ENCODE measurements at places on chromosomes 16 and 17.

DNA sequence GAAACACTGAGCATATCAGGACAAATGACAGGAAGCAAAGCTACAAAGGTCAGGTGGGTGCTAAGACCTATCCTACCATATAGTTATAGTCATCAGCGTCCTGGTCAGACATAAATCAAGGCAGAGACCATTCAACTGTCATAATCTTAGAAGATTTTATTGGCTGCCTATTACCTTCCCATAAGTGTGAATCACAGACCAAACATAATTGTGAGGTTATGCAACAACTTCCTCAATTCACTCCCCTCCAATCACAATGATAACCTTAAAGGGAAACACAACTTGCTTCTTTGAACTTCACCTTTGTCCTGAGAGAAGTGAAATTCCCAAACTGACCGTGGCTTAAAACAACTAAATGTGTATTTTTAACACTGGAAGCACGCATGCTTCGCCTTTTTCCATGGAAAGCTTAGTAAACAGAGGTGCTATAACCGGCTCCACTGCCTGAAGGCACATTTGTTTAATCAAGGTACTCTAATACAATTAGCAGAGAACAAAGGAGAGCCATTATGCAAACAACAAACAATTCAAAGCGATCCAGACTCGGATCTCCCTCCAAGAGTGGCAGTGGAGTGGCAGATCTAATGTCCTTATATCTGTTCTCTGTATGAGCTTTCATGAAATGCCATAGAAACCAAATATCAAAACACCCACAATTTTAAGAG, 84.9 kb downstream of the TMEM114 start:
- DNase-seq: no peak

GRCh38 chr17:43479948-43480347, 3.8 kb upstream of the DHX8 start:
- no peak for DNase-seq

GRCh38 chr17:83155128-83156121, 76.0 kb downstream of the METRNL start:
- peak; percentile 66 for DNase-seq

DNA sequence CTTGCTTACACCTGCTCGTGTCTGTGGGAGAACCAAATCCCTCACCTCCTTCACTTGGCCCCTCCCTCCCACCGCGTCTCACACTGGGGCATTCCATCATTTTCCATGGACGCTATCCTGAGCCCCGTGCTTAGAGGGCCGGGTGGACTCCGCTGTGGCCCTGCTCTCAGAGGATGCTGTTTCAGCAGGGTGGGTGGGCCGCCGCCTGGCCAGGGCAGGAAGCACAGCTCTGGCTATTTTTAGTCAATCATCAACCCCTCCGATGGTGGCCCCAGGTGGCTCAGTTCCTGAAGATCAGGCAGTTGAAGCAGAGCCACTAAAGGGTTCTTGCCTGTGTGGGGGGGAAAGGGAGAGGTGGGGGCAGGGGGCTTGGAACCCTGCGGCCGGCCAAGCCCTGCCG, 230.3 kb downstream of the ENGASE start:
- no peak for DNase-seq

DNA sequence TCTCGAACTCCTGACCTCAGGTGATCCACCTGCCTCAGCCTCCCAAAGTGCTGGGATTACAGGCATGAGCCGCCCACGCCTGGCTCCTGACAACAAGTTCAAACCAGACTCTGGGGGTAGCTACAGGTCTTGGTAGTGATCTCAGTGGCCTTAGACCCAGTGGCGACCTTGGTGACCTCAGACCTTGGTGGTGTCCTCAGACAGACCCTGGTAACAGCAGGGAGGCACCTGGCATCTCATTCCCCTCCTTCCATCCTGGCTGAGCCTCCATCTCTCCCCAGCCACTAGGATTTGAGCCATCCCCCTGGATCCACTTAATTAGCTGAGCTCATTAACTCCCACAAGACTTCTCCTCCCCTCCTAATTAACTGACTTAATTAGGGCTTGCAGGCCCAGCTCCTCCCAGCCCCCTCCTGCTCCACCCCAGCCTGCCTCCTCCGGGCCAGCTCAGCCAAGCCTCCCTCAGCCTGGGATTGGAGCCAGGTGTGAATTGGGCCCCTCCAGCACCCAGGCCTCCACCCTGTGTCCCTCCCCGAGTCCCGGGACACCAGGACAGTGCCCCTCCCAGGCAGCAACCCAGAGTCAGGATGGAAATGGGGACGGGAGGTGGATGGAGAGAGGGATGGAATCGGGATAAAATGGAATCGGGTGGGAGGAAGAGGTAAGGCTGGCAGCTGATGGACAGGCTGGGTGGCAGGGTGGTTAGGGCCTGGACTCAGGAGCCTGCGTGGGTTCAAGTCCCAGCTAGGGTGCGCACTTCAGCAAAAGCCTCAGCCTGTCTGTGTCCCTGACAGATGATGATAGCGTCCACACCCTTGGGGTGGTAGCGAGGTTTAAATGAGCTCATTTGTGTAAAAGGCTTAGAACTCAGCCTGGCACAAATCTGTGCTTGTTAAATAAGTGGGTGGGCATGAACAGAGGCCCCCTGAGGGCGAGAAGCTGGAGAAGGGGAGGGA, 11.2 kb upstream of the SBK1 start:
- DNase-seq: no peak

DNA sequence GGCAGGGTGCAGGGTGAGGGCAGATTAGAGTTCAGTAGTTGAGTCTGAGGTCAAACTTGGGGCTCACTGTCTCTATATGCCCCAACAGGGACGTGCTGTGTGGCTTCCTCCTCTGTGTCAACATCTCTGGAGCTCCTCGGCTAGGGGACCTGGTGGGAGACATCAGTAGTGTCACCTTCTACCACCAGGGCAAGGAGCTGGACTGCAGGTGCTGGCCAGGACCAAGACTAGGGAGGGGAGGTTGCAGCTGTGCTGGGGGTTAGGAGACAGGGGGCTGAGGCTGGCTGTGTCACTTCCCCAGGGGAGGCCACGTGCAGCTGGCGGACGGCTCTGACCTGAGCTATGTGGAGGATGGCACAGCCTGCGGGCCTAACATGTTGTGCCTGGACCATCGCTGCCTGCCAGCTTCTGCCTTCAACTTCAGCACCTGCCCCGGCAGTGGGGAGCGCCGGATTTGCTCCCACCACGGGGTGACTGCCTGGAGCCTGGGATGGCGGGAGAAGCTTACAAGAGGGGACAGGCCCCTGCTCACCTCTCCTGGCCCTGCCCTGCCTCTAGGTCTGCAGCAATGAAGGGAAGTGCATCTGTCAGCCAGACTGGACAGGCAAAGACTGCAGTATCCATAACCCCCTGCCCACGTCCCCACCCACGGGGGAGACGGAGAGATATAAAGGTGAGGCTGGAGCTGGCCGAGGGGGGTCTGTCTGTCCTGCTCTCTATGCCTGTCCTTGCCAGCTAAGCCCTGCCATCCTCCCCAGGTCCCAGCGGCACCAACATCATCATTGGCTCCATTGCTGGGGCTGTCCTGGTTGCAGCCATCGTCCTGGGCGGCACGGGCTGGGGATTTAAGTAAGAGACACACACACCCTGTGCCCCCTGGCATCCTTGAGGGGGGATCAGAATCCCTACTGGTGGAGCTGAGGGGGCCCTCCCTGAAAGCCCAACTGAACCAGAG, 18.9 kb downstream of the ADAM11 start:
- no peak for DNase-seq

GRCh38 chr17:2414446-2415064, 13.7 kb upstream of the MNT start:
- DNase-seq: no peak

GRCh38 chr16:1119129-1119528, 23.1 kb upstream of the C1QTNF8 start:
- DNase-seq: no peak

GRCh38 chr16:29738514-29738913, 7.3 kb downstream of the C16orf54 start:
- no peak for DNase-seq

DNA sequence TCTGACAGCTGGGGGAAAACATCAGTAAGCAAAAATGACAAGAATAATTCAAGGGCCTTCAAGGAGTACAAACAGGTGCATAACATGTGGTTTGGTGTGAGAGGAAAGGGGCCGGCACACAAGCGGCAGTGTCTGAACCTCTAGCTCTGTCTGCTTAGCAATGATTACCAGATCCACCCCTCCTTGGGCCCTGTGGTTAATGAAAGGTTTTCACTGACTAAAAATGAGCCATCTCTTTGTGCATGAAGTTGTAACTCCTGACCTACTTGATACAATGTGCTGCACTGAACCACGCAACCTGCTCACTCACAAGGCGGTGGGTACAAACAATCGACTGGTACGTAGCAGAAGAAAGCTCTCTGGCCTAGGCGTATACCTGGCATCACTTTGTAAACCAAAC, 15.1 kb downstream of the FAM117A start:
- no peak for DNase-seq

- peak; percentile 78 for DNase-seq
Observed at GRCh38 chr16:69176033-69176800, 10.7 kb upstream of the SNTB2 start.

DNA sequence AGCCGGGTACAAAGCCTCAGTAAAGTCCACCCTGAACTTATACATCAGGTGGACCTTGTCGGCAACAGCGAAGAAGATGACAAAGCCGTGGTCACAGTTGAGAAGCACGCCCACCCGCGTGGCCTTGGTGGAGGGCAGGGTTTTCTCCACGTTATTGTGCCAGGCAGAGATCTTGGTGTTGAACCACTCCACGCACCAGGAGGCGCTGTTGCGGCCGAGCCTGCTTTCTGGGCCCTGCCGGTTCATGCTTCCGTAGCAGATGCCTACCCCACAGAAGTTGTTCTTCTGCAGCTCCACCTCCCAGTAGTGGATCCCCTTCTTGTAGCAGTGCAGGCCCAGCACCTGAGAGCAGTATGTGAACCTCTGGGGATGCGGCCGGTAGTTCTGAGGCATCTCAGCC, 22.1 kb downstream of the TRIM25 start:
- no peak for DNase-seq

DNA sequence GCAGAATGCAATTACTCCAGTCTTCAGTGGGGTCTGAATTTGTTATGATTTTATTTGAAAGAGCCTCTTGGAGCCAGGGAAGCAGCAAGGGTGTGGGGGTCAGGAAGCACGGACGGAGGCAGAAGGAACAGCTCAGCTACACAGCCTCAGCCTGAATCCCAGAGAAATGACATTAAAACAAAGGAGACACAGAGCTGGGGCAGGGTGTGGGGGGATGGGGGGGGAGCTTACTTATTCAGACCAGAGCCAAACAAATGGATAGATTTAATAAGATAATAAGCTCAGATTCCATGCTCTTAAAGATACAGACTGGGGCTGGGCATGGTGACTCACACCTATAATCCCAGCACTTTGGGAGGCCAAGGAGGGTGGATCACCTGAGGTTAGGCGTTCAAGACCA, 195.3 kb downstream of the ZNF423 start:
- DNase-seq: peak; percentile 19

DNA sequence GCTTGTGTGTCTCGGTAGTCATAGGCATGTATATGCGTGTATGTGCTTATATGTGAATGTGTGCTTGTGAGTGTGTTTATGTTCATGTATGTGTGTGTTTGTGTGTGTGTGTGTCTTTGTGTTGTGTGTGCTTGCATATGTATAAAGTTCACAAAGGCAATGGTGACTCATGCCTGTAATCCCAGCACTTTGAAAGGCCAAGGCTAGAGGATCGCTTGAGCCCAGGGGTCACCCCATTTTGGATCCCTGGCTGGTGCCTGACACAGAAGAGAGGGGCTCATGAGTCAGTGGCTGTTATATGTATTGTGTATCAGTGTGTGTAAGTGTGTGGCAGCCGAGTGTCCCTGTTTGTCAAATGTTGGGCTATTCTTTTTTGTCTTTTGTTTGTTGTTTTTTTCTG, 69.3 kb downstream of the ABCC1 start:
- no peak for DNase-seq

DNA sequence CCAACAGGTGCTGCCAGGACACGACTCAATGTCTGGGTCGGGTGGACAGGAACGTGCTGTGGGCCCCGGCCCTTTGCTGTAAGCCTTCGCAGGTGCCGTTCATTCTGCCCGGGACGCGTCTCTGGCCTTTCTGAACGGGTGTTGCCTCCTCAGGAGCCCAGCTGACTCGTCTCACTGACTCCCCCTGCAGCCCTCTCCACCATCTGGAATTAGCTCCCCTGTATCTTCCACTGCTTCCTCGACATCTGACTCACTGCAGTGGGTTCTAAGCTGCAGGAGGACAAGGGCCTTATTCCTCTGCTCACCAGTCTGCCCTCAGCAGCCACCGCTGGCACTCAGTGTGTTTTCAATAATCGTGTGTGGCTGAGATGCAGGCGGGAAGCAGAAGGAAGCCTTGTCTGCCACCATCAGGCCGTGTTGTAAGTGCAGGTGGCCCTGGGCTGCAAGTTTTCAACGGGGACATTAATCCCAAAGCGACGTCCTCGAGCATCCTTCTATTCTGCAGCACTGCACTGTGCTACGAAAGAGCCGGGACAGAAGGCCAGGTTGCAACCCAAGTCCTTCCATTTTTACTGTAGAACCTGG, 256.2 kb downstream of the FOXL1 start:
- DNase-seq: peak; percentile 89

DNA sequence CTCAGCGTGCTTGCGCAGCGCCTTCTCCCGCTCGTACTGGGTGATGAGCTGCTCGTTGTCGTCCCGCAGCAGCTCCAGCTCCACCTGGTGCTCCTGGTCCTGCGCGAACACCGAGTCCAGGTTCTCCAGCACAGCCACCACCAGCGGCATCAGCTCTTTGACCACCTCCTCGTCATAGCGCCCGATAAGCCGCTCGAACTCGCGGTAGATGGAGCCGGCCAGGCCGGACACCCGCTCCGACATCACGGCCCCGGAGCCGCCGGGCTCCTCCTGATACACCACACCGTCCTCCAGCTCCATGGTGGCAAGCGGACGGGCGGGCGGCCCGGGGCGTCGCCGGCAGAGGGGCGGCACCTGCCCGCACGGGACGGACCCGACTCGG, 320 bp downstream of the SPAG9 start:
- no peak for DNase-seq

DNA sequence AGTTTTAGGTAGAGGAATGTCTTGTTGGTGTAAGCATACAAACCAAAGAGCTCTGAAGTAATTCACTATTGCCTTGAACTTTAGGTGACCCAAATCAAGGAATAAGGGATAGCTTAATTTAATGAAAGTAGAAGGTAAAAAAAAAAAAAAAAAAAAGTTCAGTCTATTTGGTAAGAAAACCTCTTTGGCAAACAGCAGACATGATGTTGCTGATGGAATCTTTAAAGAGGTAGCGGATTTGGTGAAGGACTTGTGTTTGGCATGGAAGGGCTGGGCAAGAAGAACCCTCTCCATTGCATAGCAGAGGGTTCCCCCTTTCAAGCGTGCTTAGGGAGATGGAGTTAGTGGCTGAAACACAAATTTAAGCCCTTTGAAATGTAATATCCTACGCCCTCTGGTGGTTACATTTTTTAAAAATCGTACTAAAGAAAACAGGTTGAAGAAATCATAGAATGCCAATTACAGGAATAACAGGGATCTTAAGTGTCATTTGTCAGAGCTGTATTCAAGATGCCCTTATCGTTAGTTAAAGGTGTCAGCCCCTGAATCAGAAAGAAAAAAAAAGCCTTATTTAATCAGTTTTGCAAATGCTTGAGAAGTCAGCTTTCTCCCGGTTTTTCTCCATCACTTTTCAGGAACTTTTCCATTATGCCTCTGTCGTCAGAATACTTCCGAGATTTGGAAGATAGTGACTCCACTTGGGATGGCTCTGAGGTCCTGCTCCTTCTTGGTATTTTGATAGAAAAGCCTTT, 383.1 kb downstream of the KCNJ2 start:
- peak; percentile 22 for DNase-seq

- no peak for DNase-seq
Observed at GRCh38 chr17:10352893-10353292, 19.9 kb downstream of the MYH13 start.

- peak; percentile 34 for DNase-seq
Observed at GRCh38 chr16:57372372-57373116, at the start of gene CX3CL1. TSS of gene CX3CL1 (plus strand) at chr16:57372490. CDS start at chr16:57372569, 79 bp downstream.

Measured in fibroblast of skin of right biceps (primary cell).